ENCODE measurements at places on chromosomes 2 and 18.
A peak's percentile ranks its signal among the peaks of the same experiment; 100 is the strongest.

- DNase-seq, result no peak
These were observed 27.0 kb downstream of the UXS1 start for GRCh38 chr2:106167067-106167466.

- no peak for DNase-seq
These were observed 68.3 kb upstream of the ARL4C start for GRCh38 chr2:234565201-234565600.

DNA sequence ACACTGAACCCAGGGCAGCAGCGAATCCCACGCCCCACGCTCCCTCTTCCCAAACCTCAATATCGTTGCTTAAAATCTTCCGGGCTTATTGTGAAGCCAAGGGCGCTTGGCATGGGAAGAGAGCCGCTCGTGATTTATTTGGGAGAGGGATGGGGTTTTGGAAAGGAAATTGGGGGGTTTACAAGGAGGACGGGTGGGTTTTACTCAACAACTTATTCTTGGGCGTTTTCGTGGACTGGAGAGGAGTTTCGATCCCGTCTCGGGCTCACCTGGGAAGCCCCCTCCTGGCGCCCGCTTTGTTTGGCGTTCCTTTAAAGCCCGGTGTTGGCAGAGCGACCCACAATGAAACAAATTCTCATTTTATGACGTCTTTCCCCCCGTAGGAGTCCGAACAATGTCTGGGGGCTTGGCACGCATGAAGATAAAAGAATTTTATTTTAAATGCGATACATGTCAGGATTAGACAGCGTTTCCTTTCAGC is 135.3 kb downstream of the INSIG2 start:
- peak; percentile 71 for DNase-seq

- peak; percentile 50 for DNase-seq
These were observed 308.1 kb downstream of the TMX3 start for GRCh38 chr18:68406761-68407160.

GRCh38 chr2:108220942-108221541 is 18.7 kb upstream of the SULT1C3 start:
- no peak for DNase-seq

DNA sequence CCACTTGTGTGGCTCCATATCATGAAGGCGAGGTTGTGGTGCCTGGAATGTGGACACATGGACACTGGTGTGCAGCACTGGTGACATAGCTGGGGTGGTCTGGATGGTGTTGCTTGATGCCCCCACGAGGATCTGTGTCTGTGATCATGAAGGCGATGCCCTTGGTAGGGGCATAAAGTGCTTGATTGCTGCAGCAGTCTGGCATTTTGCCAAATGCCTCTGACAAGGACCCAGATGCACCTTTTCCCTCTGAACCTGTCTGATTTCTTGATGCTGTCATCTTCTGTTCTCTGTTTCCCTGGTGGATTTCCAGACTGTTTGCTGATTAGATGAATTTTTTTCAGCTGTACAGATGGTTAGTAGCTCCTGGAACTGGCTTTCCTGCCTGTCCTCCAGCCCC is 752.0 kb upstream of the HS6ST1 start:
- DNase-seq, result no peak

DNA sequence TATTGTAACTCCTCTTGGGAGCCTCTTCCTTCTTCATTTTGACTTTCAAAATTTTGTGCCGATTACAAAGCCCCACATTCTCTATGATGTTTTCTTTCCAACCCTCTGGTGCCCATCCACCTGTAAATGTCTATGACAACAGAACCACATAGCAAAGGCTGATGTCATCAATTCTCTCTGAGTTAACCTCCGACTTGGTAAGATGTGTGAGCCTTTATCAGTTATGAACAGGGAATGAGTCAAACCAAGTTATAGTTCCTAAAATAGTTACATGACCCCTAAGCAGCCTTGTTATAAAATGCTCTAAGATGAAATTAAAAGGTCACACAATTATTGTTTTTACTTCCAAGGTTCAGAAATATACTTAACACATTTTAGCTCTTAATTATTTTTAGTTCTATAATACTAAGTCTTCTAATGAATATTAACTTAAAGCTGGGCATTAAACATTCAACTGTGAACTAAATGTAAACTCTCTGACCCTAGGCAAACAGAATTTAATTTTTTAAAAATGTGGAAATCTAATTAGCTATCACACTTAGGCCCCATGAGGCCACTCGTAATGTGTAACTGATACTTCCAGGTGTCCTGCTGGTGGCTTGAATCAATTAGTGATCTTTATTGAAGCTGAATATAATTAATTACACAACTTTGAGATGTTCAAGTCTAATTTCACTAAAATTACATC is 102.3 kb upstream of the CYRIA start:
- DNase-seq, result no peak

DNA sequence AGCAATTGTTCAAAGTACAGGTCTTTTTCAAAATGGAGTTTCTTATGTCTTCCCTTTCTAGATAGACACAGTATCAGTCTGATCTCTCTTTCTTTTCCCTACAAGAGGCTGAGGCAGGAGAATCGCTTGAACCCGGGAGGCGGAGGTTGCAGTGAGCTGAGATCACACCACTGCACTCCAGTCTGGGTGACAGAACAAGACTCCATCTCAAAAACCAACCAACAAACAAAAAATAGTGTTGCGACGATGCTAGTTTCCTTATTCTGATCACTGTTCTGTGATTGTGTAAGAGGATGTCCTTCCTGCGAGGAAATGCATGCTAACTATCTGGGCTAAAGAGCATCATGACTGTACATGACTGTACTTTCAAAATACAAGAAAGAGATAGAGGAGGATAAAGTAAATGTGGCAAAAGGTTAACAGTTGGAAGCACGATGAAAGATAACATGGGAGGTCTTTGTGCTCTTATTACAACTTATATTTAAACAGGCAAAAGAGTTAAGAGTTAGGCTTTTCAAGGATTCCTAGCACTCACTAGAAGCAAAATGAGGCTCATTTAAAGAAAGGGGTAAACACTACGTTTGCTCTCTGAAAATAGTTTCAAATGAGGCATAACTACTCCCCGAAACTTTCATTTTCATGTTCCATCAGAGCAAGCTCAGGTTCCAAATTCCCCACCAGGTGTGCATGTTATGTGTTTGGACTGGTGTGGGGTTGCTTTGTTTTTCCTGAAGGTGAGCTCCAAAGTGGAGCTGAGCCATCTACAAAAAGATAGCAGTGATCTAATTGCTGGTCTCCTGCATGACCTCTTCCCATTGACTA is 23.8 kb downstream of the SOWAHC start:
- DNase-seq, result peak; percentile 83

GRCh38 chr2:108571286-108571685 is 37.0 kb downstream of the LIMS1 start:
- DNase-seq, result no peak

DNA sequence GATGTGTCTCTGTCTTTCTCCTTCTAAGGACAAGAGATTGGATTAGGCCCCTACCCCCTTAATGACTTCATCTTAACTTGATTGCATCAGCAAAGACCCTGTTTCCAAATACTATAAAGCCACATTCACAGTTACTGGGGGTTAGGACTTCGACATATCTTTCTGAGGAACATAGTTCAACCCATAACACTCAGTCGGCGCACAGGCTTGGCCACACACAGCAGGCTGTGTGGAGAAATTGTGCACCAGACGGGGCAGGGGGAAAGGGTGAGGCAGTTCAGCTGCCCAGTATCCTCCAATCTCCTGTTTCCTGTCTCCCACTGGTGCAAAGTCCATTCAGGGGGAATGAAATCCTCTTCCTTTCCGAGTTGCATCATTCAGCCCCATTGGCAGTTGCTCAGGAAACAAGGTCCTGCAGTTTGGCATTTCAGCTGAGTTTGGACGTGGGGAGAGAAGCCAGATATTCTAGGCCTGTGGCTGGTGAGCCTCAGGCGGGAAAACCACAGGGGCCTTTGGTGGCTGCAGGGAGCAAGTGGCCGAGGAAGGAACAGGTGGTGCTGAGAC is 9.4 kb upstream of the RAPGEF4 start:
- no peak for DNase-seq

DNA sequence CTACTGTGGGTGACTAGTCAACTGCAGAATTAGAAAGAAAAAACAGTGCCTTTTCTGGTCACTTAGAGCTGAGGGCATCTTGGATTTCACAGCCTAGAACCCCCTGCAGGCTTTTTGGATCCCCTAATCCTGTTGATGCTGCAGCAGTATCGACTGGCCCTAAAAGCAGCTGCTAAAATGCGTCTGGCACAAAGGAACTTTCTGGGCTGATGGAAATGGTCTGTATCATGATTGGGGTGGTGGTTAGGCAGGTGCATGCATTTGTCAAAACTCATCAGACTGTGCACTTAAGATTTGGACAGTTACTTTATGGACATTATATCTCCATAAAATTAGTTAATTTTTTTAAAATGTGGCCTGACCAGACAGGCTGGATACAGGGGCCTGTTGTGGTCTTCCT is 149.8 kb downstream of the KLHL29 start:
- no peak for DNase-seq

GRCh38 chr2:46114996-46115395 is 182.2 kb upstream of the EPAS1 start:
- DNase-seq, result no peak

Data from GM23248 (cell line).